ENCODE measurements at places on chromosomes 5 and 9. TPM values are rescaled to one million over a fixed set of nuclear protein-coding genes. Genes with fewer than 3 reads are reported as not detected.

The GTF2H2C gene
- 23.2 TPM for total RNA-seq

The KIAA0825 gene
- 0.87 TPM for total RNA-seq

DNA sequence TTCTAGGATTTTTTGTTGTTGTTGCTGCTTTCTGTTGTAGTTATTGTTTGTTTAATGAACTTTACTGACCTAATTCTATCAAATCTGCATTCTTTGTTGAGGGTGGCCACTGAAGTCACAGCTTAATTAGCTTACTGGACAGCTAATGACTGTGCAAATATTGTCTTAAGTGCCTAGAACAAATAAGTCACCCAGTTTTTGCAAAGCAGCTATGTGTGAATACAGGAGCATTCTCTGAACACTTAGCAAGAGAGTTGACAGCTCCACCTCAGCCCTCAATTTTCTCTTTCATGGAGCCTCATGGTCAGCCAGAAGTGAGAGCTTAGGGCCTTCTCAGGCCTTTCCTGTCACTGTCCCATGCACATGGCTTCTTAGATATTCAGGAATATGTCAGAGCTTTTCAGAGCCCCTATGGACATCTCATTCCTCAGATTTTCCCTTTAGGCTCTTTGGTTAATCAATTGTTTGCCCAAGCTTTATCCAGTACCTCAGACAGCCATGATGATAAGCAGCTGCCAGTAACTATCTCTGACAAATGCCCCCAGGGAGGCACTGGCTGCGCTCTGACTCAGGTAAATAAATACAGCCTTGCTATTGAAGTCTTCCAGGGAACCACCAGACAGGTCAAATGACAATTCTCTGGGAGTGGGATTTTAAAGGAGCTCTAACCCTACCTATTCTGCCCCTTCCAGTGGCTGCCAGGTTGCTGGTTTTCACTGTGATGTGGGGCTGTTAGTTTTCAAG is 241.4 kb upstream of the IL12B start:
- DNase-seq: no peak

DNA sequence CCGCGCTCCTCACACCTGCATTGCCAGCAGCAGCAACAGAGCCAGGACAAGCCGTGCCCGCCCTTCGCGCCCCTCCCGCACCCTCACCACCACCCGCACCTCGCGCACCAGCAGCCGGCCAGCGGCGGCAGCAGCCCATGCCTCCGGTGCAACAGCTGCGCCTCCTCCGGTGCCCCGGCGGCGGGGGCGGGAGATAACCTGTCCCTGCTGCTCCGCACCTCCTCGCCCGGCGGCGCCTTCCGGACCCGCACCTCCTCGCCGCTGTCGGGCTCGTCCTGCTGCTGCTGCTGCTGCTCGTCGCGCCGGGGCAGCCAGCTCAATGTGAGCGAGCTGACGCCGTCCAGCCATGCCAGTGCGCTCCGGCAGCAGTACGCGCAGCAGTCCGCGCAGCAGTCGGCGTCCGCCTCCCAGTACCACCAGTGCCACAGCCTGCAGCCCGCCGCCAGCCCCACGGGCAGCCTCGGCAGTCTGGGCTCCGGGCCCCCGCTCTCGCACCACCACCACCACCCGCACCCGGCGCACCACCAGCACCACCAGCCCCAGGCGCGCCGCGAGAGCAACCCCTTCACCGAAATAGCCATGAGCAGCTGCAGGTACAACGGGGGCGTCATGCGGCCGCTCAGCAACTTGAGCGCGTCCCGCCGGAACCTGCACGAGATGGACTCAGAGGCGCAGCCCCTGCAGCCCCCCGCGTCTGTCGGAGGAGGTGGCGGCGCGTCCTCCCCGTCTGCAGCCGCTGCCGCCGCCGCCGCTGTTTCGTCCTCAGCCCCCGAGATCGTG is 517 bp downstream of the KCNN2 start:
- no peak for DNase-seq

GRCh38 chr5:91177639-91178038 is 205.5 kb downstream of the ARRDC3 start:
- DNase-seq: no peak

DNA sequence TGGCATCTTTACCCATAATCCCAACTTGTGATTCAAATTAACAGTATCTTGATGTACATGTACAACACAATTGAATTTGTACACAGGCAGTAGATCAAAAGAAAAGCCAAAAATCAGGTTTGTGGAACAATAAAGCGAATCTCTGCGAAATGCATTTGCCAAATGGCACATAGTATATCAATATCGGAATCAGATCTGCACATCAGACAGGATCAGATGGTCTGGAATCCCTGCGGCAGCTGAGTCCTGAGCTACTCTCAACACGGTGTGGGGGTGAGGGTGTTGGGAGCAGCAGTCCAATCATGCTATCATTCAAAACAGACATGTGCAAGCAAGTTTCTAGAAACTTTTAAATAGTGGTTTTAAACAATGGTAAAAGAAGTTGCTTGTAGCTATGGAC is 358.3 kb downstream of the SEMA5A start:
- no peak for DNase-seq

- no peak for DNase-seq
Observed at GRCh38 chr9:101977614-101978210, 239.3 kb upstream of the GRIN3A start.
